Adipose tissue (tissue), 3 donors: ENCODE measurements at places on chromosomes 12 and 14. TPM values are rescaled to one million over a fixed set of nuclear protein-coding genes. Genes with fewer than 3 reads are reported as not detected.

LRRC10 gene
- not detected for polyA plus RNA-seq

FGF23 gene
- polyA plus RNA-seq, result not detected

SLCO1B1 gene
- not detected for polyA plus RNA-seq

SLCO1A2 gene
- 0.01 TPM for polyA plus RNA-seq

BDKRB2 gene
- 4.2 TPM for polyA plus RNA-seq
